AG04450 (cell line): ENCODE measurements at places on chromosomes 6 and 20.
A peak's percentile ranks its signal among the peaks of the same experiment; 100 is the strongest.

DNA sequence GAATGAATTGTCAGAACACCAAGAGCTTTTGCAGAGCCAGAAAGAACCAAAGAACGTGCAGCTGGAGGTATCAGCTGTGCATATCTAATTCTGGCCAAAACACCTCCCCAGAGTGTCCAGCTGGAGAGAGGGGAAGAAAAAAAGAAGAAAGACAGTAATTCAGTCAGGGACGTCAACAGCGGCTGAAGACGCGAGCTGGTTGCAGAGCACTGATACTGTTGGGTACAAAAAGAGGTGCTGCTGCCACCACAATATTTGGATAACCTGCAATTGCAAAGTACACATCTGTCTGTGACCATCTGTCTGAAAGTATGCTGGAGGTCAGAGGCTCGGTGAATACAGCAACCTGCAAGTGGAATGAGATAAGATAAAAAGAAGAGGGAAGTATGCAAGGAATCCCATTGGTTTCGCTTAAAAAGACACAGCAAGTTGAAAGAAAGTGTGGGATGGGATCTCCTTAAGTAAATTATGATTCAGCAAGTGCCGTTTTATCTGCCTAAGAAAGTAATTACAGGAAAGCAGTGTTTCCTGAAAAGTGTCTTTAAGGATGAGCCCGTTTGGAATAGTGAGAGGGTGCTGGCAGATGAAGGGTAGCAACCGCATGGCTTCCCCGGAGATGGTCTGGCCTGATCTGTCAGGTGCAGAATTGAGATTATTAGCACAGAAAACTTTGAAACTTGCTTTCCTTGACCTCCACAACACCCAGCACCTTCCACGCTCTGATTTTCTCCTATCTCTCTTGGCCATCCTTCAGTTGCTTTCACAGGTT lies 189.9 kb upstream of the PRDM1 start:
- no peak for DNase-seq

DNA sequence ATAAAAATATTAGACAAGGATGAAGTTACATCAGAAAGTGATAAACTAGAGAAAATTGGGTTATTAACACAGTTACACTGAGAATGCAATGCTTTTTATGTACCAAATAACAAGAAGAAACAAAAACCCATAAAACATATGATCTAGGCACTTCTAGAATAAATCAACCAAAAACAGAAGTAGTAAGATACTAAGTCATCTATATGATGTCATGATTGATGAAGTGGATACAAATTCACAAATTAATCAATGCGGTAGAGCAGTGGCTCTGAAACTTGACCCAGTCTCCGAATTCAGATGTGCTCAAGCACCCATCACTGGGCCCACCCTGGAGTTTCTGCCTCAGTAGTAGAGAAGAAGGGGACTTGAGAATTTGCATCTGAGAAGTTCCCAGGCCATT lies 112.1 kb upstream of the SSTR4 start:
- DNase-seq, result no peak

- no peak for DNase-seq
These were observed 43.0 kb upstream of the PKHD1 start for GRCh38 chr6:52130440-52130839.

DNA sequence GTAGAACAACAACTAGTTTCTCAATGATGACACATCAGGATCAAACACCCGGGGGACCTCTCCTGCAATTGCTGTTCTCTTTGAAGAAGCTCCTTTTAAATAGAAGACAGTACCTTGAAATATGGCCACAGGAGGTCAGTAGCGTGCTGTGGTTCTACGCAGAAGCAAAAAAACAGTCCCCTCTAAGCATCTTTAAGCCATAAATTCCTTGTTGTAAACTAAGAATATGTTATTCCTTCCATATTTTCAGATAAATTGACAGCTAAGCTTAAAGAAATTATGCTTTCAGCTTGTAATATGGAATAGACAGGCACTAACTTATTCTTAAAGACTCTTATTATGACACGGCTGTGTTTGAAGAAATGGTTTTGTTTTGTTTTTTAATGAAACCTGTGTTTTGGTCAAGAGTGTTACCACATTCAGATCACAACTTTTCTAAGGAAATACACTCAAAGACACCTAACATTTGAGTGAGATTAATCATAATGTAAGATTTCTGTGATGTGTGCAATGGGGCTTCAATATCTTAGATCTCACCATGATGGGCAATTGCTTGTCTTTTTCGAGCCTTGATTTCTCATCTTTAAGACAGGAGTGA lies 49.7 kb upstream of the IL20RA start:
- DNase-seq, result peak; percentile 34

DNA sequence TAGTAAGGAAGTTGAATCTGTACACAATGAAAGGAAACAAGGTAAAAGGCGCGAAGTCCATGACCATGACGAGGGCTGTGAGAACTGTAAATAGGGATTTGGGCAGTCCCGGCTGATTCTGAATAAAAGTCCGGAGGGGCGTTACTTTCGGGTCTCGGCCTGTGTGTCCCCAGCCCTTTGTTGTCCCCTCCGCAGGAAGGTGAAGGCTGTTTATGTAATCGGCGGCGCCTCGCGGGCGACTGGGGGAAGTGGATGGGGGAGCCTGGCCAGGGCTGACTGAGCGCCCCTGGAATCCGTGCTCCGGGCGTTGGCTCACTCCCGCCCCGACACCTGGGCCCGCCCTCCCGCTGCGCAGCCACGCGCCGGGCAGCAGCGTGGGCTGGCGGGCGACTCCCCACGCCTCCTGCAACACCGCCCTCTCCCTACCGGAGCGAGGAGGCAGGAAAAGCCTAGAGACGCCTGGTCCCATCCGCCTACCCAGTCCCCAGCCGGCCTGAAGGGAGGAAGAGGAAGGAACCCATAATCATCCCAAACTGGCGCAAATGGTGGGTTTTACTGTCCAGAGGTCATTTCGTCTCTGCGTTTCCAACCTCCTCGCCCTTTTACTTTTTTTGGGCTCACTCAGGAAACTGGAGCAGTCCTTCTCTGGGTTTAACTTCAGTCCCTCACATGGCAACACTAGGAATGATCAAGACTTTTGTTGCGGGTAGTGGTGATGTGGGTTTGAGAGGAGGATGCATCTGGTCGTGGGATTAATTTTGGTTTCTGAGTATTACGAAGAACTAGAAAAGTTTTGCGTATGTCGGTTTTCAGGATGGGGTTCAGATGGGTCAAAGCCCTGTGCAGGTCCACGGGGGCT lies 12.1 kb downstream of the TRIM31 start:
- DNase-seq, result no peak

DNA sequence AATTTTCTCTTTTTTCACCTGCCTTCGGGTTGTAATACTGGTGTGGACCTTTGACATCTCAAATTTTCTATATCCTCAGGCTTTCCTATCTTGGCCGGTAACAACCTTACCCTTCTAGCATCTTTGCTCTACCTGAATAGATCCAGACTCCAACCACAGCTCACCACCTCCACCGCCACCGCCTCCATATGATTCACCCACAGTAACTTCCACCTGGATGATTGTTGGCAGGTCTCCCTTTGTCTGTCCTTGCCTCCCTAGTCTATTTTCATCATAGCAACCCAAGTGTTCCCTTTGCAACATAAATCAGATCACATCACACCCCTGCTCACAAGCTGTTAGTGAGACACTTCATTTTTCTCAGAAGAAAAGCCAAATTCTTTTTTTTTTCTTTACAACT lies 525.8 kb upstream of the POU3F2 start:
- DNase-seq, result no peak

- no peak for DNase-seq
These were observed 143.4 kb upstream of the CST7 start for GRCh38 chr20:24805456-24806238.

DNA sequence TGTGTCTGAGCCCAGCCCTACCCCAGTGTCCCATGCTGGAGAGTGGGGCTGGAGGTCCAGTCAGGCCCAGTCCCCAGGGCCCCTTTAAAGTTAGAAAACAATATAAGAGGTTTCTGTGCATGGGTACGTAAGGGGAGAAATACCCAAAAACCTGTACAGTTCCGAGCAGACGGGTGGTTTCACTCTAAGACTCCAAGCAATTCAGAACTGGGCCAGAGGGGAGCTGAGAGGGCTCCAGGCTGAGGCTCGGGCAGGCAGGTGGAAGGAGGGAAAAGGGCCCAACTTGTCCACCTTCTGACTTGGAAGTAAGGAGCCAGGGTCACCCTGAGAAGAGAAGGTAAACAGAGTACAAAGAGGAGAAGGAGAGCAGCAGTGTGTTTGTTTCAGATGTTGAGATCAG lies 296.0 kb downstream of the CDH4 start:
- no peak for DNase-seq

- no peak for DNase-seq
These were observed 106.6 kb upstream of the BTN3A2 start for GRCh38 chr6:26258212-26258977.

GRCh38 chr20:1122388-1123315 lies 4.2 kb downstream of the PSMF1 start:
- DNase-seq, result no peak

DNA sequence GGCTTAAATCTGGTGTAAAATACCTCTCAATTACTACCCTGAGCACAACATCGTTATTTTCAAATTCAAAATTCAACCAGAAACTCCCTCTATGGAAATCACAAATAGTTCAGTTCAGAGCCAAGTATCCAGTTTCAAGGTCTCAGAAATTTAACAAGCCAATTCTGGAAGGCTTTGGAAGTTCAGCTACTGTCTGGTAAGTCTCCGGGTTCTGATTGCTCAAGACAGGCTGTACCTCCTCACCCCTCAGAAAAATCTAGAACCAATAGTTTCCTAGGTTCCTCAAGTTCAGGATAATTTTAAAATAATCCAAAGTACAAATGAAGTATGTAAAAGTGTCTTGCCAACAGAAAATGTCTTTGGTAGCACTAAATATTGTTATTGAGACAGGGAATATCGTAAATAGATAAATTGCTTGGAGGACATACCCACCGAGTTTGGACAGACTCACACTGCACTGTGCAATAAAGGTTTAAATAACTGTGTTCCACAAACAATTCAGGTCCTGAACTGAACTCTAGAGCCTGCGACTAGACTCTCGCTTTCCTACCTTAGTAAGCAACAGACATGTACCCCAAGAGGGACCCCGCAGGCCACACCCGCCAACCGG lies 729 bp downstream of the ATG5 start:
- DNase-seq, result no peak

DNA sequence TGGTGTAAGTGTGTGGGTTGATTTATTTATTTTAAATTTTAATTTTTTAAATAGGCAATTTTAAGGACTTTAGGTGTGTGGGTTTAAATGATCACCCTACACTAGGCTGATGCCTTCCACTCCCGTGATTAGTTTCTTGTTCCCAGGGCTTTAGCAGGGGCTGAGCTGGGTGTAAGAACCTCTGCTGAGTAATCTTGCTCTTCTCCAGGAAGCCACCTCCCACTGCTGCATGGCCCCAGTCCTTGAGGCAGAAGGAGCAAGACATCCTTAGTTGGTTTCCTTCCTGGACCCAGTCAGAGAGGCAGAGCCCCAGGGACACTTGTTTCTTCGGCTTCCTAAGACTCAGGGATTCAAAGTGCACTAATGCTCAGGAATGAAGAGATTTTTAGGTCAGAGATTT lies 19.8 kb upstream of the CDC5L start:
- DNase-seq, result no peak
